ENCODE measurements at places on chromosomes 1 and 21.

- DNase-seq: no peak
Observed at GRCh38 chr21:44842087-44842486, 24.2 kb upstream of the SUMO3 start.

- DNase-seq: no peak
Observed at GRCh38 chr21:39182016-39182415, 1.2 kb downstream of the PSMG1 start.

DNA sequence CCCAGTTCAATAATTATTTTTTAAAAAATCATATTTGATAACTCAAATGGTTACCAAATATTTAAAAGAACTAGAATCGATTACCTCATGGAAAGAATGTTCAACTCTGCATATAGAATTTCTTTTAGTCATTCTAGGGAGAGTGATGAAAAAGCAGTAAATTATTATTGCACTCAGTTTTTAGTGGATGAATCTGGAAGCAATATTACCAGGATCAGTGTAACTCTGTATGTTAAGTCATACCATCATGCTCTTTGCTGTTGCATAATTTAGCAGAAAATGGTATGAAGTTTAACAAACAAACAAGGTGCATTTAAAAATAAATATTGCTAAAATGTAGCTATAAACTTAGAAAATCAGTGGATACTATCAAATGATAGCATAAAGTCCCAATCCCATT lies 46.1 kb upstream of the ARHGAP29 start:
- no peak for DNase-seq

GRCh38 chr21:29321932-29322928 lies 23.5 kb downstream of the BACH1 start:
- DNase-seq: no peak

DNA sequence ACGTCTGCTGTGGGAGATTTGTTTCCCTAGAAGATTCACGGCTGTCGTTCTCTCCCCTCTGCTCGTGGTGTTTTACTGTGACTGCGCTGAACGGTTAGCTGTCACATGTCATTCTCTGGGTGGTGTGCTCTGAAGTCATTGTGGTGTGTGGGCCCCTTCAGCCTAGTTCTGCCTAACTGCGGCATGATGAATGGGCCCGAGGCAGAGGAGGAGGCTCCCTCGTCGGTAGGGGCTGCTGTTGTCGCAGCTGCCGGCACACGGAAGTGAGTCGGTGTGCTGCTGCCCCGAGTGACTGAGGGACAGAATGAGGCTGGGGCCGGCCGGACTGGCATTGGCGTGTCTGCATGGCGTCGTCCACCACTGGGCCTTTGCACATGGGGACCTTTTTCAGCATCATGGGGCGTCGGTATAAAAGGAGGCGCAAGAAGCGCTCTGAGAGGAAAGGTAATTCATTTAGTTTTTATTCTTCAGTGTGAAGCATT lies 77.9 kb downstream of the ADARB1 start:
- peak; percentile 54 for DNase-seq

DNA sequence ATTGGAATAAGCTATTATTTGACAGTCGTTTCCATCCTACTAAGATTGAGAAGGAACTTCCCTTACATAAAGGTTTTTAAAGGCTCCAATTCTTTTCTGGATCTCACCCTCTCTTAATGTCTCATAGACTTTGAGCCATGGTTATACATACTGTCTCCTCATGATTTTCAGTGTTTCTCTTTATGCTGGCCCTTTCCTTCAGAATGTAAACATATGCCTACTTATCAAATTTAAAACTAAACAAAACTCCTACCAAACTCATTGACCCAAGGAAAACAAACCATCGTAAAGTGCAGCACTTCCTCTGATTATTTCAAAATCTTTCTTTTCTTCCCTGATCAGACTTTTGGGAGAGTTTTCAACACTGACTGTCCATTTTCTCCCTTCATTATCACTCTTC lies 163.4 kb upstream of the DPYD start:
- no peak for DNase-seq

- DNase-seq: no peak
Observed at GRCh38 chr1:111211921-111212320, 11.5 kb upstream of the DENND2D start.

DNA sequence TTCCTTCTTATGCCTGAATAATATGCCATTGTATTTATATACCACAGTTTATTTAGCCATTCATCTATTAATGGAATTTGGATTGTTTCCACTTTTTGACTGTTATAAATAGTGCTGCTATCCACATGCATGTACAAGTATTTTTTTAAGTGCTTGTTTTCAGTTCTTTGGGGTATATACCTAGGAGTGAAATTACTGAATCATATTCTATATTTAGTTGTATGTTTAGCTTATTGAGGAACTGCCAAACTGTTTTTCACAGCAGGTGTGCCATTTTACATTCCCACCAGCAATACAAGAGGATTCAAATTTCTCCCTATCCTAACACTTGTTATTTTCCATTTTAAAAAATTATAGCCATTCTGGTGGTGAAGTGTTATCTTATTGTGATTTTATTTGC lies 7.6 kb upstream of the HJV start:
- DNase-seq: no peak

GRCh38 chr1:167837326-167837725 lies 76.6 kb downstream of the ADCY10 start:
- no peak for DNase-seq

- DNase-seq: no peak
Observed at GRCh38 chr1:23865543-23865930, 2.6 kb downstream of the FUCA1 start.

DNA sequence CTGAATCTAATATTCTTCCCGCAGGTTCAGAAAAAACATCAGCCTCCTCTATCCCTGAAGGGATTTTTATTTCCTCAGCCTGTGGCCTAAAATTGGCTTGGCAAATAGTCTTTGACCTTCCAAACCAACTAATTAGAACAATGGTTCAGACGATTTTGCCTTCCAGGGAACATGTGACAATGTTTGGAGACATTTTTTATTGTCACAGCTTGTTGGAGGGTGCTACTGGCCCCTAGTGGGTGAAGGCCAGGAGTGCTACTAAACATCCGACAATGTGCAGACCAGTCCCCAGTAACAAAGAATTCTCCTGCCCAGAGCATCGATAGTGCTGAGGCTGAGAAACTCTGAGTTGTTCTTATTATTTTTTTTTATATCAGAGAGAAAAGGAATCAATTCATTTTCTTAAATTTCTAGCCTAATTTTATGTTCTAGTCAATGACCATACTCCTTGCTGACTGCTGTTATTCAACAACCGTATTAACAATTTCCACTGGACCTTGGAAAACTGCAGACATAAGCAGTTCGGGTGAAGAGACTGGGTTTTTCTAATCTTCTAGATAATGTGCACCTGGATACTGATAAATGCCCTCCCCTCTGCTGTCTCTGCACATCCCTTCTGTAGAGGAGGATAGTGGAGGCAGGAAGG lies 280.7 kb downstream of the LMX1A start:
- DNase-seq: no peak

- no peak for DNase-seq
Observed at GRCh38 chr1:15870421-15870820, 22.9 kb downstream of the SPEN start.

DNA sequence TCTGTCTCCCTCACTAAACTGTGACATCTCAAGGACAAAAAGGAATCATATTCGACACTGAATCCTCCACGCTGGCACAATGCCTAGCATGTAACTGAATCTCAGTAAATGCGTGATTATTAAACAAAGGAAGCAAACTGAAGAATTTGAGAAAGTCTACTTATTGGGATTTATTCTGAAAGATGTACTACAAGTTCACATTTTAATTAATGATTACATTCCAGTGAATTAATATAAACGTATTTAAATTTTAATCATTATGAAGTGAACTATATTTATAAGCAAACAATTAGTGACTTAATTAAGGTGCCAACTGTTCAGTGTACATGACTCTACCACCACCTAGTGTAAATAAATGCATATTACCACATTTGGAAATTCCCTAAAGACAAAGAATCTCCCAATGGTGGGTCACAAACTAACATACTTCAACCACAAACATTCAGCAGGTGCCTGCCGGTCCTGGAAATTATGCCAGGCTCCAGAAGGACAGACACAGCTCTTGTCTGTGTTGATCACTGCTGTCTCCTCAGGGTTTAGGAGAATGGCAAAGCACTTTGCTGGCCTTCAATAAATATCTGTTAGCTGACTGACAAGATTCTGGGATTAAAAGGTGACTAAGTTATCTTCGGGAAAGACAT lies 56.3 kb downstream of the SMYD3 start:
- no peak for DNase-seq

DNA sequence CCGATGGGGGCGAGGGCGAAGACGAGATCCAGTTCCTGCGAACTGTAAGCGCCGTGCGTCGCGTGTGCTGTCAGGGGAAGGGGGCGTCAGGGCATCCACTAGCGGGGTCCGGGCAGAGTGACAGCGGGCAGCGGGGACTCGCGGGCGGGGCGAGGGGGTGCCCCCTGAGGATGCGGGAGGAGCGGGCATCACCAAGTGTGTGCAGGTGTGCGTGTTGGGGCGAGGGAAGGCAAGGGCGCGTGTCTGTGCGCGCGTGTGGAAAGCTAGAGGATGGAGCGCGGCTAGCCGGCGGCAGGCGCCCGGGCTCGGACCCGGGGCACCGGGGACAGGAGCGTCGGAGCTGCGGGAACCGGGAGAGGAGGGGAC lies 525 bp downstream of the RYR2 start:
- DNase-seq: no peak

GRCh38 chr1:51912881-51913280 lies 34.4 kb upstream of the NRDC start:
- no peak for DNase-seq

DNA sequence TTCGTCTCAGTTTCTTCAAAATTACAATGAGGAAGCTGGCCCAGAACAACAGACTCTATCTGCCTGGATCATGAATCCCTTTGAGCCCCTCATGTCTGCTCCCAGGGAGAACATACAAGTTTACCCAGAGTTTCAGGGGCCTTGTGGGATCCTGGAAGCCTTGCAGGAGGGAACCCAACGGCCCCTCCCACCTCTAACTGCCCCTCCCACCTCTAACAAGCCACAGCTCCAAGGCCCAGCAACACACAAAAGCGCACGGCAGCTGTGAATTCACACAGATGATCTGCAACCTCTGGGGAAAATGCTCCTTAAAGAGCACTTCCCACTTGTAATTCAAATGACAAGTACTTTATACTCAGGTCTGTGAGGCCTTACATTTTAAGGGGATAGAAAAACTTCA lies 113.3 kb downstream of the NPHP4 start:
- DNase-seq: no peak

DNA sequence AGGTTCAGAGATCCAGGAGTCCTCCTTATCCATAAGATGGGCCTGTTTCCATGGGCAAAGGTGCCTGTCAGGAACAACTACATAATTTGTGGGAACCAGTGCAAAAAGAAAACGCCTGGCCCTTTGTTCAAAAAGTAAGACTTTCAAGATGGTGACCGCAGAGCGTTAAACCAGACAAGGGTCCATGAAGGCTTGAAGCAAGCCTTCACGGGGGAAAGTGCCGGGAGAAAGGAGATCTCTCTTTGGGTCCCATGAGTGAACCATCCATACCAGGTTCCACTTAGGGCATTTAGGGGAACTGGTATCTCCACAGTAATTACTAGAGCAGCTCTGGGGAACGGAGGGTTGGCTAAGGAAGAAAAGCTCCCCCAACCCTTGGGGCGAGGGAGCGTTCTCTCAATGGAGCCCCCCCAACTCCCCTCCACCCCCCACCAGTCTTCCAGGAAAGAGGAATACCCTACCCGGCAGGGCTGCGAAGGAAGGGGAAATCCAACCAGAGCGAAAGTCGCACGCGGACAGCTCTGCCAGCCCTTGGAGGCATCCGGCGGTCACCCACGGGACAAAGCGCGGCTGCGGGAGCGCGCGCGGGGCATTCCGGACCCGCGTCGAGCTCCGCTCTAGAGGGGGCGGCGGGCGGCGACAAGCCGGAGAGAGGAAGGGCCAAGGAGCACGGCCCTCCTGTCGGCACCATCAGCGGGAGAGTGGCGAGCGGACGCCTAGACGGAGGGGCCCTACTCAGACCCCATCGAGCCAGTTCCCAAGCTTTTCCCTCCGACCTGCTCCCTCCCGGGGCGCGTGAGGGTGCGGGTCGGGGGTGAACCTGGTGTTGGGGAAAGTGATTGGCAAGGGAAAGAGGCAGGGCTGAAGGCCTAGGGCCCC lies 687 bp upstream of the RASSF5 start:
- DNase-seq: no peak

DNA sequence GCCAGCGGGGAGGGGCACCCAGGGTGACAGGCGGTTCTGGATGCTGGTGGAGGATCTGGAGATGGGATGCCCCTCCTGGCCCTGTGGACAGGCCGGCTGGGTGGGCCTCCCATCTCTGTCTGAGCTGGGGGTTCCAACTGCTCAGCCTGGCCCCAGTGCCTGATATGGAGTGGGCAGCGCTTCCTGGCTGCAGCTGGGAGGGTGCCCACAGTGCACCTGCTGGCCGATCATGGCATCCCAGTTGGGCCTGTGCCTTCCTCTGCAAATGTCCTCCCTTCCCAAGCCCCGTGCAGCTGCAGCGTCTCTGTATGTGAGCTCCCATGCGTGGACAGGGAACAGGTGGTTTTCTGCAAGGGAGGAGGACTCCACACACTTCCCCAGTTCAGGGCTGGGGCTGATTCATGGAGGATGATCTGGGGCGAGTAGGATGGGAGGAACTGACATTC lies 2.1 kb downstream of the PFKL start:
- DNase-seq: no peak

- no peak for DNase-seq
Observed at GRCh38 chr1:18530587-18531502, 50.1 kb downstream of the KLHDC7A start.

GRCh38 chr1:106907795-106908194 lies 148.7 kb upstream of the PRMT6 start:
- DNase-seq: no peak

- no peak for DNase-seq
Observed at GRCh38 chr1:29798699-29799566, 562.6 kb downstream of the PTPRU start.

Data from stimulated activated CD4-positive, alpha-beta T cell treated with anti-CD3 and anti-CD28 coated beads, Interleukin-1b, Interleukin-23, amount 100 ng/mL, for 4 hours (primary cell).